Lung (tissue), 17 donors: ENCODE measurements at places on chromosomes 11 and 22. TPM values are rescaled to one million over a fixed set of nuclear protein-coding genes. Genes with fewer than 3 reads are reported as not detected.

- no peaks in the 10 kb centered on the region for H3K4me1 ChIP-seq
- H3K27ac ChIP-seq = no peak overlapping the region
- no peak overlapping the region for H3K4me3 ChIP-seq
- DNase-seq = no peak
- H3K36me3 ChIP-seq = no peaks in the 10 kb centered on the region
- H3K27me3 ChIP-seq = no peaks in the 10 kb centered on the region
These were observed 697 bp downstream of the RAB36 start for GRCh38 chr22:23145878-23146470.

GRCh38 chr11:107050121-107050520, 31.8 kb upstream of the GUCY1A2 start:
- H3K27ac ChIP-seq = no peak overlapping the region
- DNase-seq = no peak
- H3K27me3 ChIP-seq = no peaks in the 10 kb centered on the region
- no peak overlapping the region for H3K4me3 ChIP-seq
- H3K36me3 ChIP-seq = no peaks in the 10 kb centered on the region

- no peak overlapping the region for H3K4me3 ChIP-seq
- H3K4me1 ChIP-seq = no peaks in the 10 kb centered on the region
- H3K27ac ChIP-seq = no peak overlapping the region
- H3K27me3 ChIP-seq = no peaks in the 10 kb centered on the region
These were observed 55.9 kb downstream of the SHISAL1 start for GRCh38 chr22:44256556-44257485.

GRCh38 chr11:128761339-128761738, 67.5 kb downstream of the FLI1 start:
- no peak for DNase-seq
- H3K27ac ChIP-seq = no peak overlapping the region
- no peaks in the 10 kb centered on the region for H3K27me3 ChIP-seq

GRCh38 chr11:62553080-62553838, 6.7 kb upstream of the AHNAK start:
- H3K36me3 ChIP-seq = peaks cover 4% of the 10 kb centered on the region
- peak; percentile 88 for DNase-seq
- peak overlapping the region; percentile 99 for H3K27ac ChIP-seq
- H3K4me3 ChIP-seq = no peak overlapping the region
- H3K27me3 ChIP-seq = no peaks in the 10 kb centered on the region
- H3K4me1 ChIP-seq = peaks cover 26% of the 10 kb centered on the region

DNA sequence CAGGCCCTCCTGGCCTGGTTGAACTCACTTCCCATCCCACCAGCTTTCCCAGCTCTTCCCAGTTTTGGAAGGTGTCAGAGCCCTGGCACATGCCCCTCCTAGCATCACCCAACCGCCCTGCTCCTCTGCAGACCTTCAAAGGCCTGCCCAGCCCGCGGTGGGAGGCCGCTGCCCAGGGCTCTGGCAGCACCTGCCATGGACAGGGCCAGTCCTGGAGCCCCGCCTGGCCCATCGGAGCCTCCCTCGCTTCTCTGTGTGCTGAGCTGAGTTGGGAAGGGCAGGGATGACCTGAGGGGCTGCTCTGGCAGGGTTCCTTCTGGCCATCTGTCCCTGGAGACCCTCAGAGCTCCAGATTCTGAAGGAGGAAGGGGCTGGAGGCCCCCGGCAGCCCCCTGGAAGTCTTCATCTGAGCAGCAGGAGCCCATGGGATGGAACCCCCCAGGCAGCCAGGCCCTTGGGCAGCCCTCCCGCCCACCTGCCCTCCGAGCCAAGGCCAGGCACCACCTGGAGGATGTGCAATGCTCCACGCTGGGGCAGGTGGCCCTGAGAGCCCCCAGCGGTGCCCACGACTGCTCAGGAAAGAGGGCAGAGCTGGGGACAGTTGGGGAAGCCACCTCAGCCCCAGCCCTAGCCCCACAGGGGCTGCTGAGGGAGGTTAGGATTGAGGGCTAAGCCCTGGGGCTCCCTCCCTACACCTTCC, 3.6 kb downstream of the LSP1 start:
- H3K27me3 ChIP-seq = no peaks in the 10 kb centered on the region
- H3K36me3 ChIP-seq = peaks cover 1% of the 10 kb centered on the region
- H3K4me3 ChIP-seq = no peak overlapping the region
- no peak for DNase-seq
- no peaks in the 10 kb centered on the region for H3K4me1 ChIP-seq

DNA sequence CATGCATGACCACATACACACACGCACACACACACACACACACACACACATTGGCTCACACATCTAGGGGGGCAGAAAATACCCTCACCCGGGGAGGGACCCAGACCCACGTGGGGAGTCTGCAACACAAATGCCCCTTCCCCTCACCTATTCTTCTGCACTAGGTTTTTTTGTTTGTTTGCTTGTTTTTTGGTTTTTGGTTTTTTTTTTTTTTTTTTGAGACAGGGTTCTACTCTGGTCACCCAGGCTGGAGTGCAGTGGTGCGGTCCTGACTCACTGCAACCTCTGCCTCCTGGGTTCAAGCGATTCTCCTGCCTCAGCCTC, 28.4 kb downstream of the WEE1 start:
- H3K4me1 ChIP-seq = no peaks in the 10 kb centered on the region
- H3K27ac ChIP-seq = no peak overlapping the region
- H3K4me3 ChIP-seq = no peak overlapping the region
- no peak for DNase-seq
- no peaks in the 10 kb centered on the region for H3K27me3 ChIP-seq

The TEX12 gene
- 0.31 TPM for polyA plus RNA-seq

The IL10RA gene
- polyA plus RNA-seq = 52.5 TPM

The OR52J3 gene
- not detected for polyA plus RNA-seq

The SCO2 gene
- polyA plus RNA-seq = 9.3 TPM
